ENCODE measurements at places on chromosomes 3 and 15.
A peak's percentile ranks its signal among the peaks of the same experiment; 100 is the strongest.

DNA sequence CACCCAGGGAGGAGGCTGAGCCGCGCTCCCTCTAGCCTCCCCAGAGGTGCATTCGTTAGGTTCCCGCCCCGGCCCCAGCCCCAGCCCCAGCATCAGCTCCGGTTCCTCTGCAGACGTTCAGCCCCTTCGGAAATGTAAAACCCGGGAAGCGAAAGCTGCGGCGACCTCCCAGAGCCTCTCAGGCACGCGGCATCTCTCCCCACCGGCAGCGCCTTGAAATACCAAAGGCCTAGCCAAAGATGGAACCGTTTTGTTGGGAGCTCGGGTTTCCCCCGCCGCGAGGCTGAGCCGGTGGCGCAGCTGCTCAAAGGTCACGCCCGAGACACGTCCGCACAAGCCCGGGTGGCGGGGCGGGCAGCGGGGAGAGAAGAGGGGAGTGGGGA is 77.8 kb upstream of the HES1 start:
- DNase-seq = peak; percentile 78

- peak; percentile 36 for DNase-seq
Measured at GRCh38 chr3:47410417-47410720, 29.5 kb downstream of the PTPN23 start.

GRCh38 chr3:45967724-45968123 is 24.5 kb downstream of the CXCR6 start:
- no peak for DNase-seq

- no peak for DNase-seq
Measured at GRCh38 chr3:125234831-125235230, 22.3 kb upstream of the SLC12A8 start.

- no peak for DNase-seq
Measured at GRCh38 chr15:73078722-73079121, 26.5 kb downstream of the NEO1 start.

DNA sequence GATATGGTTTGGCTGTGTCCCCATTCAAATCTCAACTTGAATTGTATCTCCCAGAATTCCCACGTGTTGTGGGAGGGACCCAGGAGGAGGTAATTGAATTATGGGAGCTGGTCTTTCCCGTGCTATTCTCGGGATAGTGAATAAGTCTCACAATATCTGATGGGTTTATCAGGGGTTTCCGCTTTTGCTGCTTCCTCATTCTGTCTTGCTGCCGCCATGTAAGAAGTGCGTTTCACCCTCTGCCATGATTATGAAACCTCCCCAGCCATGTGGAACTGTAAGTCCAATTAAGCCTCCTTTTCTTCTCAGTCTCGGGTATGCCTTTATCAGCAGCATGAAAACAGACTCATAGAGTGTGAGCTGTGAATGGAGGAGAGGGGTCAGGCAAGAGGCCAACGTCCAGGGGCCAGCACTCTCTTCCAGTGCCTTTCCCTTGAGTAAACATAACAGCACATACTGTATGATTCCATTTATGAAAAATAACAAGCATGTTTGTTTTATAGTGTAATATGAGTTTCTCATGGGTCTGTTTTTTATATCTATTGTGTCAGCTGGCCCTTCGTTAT is 16.3 kb upstream of the LCTL start:
- DNase-seq = no peak

- no peak for DNase-seq
Measured at GRCh38 chr3:66406163-66406562, 94.7 kb downstream of the LRIG1 start.

DNA sequence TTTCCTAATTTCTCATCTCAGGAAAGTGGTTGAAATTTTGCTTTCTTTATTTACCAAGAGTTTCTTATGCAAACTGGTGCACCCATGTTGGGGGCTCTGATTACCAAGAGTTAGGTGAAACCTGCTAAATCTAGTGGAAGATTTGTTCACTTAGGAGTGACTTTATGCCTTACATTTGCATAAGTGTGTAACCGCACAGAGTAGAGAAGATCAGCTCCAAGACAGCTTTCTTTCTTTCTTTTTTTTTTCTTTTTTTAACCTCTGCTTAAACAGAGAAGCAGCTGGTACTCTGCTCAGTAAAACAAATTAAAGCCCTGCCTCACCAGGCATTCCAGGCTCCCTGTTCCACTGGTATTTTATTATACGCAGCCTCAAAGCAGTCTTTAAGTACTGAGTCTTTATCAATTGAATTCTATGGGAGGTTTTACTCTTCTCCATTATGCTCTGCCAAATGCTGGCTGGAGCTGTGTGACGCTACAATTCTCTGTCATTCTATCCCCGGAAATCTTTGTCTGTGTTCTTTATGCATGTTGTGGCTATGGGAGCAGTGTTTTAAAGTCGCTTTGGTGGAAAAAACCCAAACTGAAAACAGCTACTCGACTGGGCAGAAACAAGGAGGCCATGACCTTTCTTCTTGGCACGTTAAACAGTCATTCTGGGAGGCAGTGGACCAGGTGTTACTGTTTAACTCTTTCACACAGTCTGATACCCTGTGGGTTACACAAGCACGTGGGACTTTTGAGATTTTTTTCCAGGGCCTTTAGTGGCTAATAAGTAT is 55.2 kb upstream of the GBE1 start:
- DNase-seq = no peak

DNA sequence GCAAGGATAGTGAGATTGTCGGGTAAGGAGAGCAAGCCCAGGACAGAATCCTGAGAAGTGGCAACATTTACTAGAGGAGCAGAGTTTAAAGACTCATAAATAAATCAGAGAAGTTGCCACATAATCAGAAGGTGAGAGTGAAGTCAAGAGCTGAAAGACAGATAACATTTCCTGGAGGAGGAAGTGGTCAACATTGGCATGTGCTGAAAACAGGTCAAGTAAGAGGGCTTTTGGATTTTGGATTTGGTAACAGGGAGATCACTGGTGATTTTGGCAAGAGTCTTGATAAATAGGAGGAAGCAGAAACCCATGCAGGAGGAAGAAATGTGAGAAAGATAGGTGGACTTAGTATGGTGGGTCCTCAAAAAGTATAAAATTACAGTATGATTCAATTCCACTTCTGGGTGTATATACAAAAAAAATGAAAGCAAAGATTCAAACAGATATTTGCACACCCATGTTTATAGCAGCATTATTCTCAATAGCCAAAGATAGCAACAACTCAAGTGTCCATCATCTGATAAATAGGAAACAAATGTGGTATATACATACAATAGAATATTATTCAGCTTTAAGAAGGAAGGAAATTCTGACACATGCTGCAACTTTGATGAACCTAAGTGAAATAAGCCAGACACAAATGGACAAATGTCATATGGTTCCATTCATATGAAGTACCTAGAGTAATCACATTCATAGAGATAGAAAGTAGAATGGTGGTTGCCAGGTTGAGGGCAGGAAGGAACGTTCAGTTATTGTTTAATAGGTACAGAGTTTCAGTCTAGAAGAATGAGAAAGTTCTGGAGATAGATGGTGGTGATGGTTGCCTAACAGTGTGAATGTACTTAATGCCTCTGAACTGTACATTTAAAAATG is 27.3 kb upstream of the MBNL1 start:
- no peak for DNase-seq

GRCh38 chr3:47912006-47912504 is 104.2 kb downstream of the MAP4 start:
- no peak for DNase-seq

DNA sequence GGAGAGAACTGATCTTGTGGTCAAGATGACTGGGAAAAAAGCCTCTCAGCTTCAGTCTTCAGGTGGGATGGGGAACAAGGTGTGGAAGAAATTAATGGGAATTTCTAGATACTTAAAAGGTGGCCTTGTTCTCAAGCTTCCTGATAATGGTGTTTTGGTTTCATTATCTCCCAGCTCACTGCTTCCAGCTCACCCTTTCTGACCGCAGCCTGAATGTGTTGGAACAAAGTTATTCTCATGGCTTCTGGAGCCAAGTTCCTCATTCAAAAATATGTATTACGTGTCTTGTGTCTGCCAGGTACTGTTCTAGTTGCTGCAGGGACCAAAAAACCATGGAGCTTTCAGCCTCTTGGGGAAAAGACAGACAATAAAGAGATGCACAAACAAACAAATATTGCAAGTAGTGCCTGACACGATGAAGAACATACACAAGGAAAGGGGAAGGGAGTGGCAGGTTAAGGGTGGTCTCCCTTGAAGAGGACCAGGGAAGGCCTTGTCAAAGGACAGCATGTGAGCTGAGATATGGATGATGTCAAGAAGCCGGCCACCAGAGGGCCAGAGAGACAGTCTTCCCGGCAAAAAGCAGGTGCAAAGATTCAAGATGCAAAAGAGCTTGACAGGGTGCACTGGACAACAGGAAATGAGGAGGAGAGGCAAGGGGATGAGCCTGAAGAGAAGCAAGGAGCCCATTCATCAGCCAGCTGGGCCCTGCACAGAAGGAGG is 35.5 kb downstream of the ARRDC4 start:
- DNase-seq = peak; percentile 34

- DNase-seq = no peak
Measured at GRCh38 chr3:50302095-50303012, 1.0 kb downstream of the HYAL1 start.

- no peak for DNase-seq
Measured at GRCh38 chr3:65561617-65562016, 477.1 kb downstream of the MAGI1 start.

GRCh38 chr3:126937973-126938372 is 44.9 kb upstream of the PLXNA1 start:
- no peak for DNase-seq

DNA sequence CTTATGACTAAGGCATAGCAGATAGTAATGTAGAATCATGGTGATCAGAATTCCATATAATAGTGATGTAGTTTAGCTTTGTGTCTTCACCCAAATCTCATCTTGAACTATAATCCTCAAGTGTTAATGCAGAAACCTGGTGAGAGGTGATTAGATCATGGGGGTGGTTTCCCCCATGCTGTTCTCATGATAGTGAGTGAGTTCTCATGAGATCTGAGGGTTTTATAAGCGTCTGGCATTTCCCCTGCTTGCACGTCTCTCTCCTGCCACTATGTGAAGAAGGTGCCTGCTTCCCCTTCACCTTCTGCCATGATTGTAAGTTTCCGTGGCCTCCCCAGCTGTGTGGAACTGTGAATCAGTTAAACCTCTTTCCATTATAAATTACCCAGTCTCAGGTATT is 138.7 kb upstream of the CBLB start:
- no peak for DNase-seq

Measured in iPS-NIHi11 (cell line).